Hematopoietic multipotent progenitor cell treated with erythropoietin and hydrocortisone succinate and interleukin-3 and kit ligand, for 6 days (in vitro differentiated cells): ENCODE measurements at places on chromosomes 1 and 21.

- DNase-seq: no peak
These were observed 62.5 kb upstream of the ZP4 start for GRCh38 chr1:237953238-237953637.

GRCh38 chr1:225613006-225613405, 39.9 kb downstream of the ENAH start:
- DNase-seq: no peak

DNA sequence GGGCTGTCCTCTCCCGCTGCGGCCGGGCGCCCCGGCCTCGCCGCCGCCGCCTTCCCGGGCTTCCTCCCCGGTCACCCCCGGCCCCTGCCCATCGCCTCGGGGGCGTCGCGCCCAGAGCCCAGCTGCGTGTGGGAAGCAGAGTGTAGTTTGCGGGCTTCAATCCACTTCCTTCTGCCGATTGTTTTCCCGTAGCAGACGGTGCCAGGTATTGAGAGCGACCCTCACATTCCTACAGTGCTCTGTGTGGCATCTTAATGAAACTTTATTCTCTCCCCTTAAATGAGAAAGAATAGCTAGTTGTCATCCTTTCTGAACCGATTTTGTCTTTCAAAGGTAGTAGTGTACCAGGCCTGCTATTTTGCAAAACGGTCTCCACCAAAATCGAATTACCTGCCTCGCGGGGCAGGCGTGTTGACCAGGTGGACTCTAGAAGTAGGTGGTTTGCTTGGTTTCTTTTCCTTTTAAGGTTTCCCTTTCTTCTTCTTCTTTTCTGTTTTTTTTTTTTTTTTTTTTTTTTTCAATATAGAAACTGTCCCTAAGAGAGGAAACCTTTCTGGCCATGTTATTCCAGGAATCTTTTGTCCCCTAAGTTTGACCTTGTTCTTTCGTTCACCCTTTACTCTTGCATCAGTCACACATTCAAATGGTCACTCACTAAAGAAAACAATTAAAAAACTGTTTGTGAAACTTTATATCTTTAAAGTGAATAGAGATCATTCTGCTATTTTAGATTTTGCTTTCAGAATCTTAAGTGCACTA, 881 bp downstream of the USP25 start:
- DNase-seq: peak; percentile 45

DNA sequence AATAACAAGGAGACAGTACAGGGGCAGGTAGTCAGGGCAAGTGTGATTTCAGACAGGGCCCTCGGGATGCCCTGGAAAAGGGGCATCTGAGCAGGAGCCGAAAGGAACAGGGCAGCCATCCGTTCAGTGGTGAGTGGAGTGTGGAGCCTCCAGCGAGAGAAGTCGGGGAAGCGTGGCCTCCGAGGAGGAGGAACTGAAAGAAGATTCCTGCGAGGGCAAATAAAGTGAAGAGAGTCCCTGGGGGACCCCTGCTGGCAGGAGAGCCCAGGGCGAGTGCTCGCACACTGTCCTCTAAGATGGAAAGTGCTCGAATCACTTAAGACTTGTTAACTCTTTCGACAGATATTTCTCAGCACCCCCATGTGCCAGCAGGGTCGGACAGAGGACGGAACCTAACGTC, 3.5 kb upstream of the UTS2 start:
- DNase-seq: peak; percentile 65

GRCh38 chr1:194342484-194343262, 1156.3 kb upstream of the B3GALT2 start:
- DNase-seq: peak; percentile 5

DNA sequence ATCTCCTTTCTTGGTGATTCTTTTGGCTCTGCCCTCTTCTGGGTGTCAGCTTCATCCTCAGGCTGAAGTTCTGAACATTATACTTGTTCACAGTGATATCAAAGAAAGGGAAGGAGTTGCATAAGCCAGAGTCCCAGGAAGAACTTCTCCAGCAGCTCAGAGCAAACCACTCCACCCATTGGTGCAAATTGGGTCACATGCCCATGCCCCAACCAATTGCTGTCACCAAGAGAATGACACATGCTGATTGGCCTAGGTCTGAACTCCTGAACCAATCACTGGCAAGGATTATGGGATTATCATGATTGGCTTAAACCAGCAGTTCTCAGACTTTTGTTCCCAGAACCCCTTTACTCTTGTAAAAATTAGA, 256.5 kb upstream of the TMEM51 start:
- peak; percentile 28 for DNase-seq

- peak; percentile 30 for DNase-seq
These were observed 824 bp upstream of the IFI44L start for GRCh38 chr1:78619446-78619802.

DNA sequence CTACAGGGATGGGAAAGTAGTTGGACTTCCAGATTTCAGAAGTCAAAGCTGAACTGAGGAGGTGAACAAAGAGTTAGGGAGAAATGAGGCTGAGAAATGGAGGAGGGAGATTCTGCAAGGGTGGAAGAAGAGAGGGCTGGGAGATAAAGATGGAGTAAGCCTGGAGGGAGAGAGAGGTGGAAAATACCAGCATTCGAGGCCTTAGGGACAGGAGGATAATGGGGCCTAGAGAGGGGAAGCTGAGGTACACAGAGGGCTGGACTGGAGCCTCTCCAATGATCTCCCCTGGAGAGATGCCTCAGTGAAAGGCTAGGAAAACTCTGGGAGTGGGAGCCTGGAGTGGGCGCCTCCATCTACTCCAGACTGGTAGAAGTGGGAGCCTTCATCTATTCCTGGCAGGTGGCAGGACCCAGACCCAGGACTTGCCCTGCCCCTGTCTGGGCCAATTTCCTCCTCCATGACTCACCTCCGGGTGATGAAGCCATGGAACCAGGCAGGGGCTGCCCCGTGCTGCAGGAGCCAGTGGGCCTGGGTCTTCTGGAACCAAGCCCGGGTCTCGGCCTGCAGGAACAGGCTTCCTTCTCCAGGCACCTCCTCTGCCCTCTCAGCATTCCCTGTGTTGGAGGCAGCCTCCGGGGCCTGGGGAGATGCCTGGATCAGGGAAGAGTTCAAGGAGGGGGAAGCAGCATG, 1.9 kb downstream of the SH2D2A start:
- DNase-seq: no peak

DNA sequence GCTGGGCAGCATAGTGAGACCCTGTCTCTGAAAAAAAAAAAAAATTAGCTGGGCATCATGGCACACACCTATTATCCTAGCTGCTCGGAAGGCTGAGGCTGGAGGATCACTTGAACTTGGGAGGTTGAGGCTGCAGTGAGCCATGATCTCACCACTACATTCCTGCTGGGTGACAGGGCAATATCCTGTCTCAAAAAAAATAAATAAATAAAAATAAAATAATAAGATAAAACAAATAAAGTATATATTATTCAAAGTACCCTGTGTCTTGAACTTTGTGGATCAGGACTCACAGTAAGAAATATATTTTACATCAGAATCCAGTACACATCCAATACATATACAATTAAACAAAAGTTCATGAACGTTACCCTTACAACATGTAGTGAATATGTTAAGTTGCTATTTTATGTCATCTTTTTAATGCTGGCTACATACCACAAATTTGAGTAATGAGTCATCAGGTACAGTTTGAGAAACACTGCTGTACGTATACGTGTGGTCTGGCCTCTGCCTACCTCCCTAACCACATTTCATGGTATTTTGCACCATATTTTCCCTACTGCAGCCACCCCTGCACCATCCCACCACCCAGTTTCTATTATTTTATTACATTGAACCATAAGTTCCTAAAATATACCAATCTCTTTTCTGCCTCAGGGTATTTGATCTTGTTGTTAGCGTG, 4.4 kb downstream of the NME7 start:
- peak; percentile 32 for DNase-seq

GRCh38 chr1:53327182-53327913, 522 bp downstream of the LRP8 start:
- peak; percentile 67 for DNase-seq

DNA sequence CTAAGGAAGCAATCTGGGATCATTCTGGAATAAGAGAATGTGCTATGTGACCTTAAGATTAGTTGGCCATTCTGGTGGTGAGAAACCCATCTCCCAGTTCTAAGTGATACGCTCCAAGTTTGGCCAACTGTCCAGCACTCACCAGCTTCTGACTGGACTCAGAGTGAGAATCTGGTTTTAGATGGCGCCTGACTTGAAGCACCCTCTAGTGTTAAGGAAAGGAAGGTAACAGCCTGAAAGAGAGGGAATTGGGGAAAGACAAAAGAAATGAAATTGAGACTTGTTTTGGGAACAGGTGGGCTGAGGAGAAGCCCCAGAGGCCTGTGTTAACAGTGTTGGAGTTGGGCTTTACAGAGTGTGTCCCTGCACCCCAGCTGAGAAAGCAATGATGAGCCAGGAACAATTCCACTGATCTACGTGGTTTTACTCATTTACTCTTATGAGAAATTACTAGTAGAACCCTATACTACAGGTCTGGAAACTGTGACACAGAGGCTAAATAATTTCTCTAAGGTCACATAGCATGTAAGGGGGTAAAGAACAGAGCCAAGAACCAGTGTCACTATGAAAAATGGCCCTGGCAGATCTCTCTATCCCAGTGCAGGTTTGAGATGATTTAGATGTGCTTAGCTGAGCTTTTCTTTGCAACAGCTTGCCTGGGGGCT, 9.3 kb upstream of the FCAMR start:
- peak; percentile 32 for DNase-seq

DNA sequence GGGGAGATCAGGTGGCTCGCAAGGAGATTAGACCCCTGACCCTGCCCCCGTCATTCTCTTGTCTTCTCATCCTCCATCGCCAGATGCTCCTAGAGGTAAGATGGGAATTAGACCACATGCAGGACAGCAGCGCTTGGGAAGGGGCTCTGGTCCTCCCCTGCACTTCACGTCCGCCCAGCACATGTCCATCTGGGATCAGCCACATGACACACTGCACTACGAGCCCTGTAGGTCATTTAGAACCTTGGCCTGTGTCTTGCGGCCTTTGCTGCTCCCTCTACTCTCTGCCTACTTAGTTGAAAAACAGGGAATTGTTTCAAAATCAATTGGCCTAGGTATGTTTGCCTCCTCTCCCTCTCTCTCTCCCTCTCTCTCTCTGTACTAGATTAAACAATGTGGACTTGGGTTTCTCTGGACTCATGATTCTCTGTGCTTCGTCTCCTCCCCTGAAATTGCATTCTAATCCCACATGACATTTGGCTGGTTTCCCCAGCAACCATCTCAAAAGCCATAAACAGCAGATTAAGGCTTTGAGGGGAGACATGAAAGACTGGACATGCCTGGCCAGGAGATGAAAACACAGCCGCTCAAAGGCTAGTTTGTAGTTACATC, 3.8 kb upstream of the NCMAP start:
- DNase-seq: no peak

DNA sequence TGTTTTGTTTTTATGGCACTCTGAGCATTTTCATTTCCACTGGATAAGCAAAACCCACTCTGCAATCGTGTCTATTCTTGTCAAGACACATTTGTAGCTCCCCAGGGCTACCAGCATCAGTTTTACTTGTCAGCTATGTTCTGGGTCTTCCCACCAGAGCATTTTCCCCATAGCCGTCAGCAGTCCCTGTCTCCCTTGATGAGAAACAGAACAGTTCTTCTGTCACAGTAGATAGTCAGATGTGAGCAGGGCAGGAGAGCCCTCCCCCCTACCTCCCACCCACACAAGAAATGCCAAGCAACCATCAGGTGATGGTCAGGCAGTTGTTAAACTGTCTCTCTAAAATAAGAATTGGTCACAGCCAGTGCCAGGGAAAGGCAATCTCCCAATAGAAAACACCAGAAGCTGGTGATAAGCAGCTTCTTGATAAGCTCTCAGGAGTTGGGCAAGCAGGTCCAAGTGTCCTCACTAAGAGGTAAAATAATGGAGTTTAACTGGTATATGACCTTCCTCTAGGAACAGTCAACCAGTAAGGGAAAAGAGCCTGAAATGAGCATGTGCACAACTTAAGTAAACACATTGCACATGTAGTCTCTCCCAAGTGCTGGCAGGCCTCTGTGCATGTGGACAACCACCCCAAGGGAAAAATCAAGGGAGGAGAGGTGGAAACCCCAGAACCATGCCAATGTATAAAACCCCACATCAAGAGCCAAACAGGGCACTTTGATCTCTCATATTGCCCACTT, 208.2 kb downstream of the S1PR1 start:
- DNase-seq: no peak

DNA sequence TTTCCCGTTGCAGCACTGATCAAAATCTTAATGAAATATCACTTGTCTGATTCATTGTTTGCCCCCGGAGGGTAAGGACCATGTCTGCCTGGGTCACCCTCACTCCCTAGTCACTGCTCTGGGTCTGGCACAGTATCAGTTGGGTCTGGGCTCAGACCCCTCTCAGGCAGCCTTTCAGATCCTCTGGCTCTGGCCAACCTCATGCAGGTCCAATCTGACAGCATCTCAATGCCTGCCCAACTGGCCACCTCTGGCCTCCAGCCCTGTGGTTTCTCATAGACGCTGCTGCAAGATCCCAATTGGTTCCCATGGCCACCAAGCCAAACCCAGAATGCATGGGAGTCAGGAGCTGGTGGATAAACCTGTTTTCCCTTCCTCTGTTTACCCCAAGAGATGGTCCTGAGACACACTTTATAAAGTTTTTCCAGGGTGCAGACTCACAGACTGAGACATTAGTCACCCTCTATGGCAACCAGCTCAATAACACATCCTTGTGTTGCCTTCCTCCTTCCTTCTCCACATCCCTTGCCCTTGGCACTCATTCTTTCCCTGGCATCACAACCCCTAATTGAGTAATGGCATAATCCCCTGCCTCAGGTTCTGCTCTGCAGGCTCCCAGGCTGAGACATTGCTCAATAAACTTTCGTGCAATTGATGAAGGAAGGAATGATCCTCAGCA, 199.2 kb downstream of the GRIK3 start:
- DNase-seq: no peak

- DNase-seq: no peak
These were observed 174.3 kb downstream of the DAB1 start for GRCh38 chr1:57249511-57249910.

- DNase-seq: peak; percentile 73
These were observed 16.1 kb downstream of the TNFRSF8 start for GRCh38 chr1:12078938-12079861.

DNA sequence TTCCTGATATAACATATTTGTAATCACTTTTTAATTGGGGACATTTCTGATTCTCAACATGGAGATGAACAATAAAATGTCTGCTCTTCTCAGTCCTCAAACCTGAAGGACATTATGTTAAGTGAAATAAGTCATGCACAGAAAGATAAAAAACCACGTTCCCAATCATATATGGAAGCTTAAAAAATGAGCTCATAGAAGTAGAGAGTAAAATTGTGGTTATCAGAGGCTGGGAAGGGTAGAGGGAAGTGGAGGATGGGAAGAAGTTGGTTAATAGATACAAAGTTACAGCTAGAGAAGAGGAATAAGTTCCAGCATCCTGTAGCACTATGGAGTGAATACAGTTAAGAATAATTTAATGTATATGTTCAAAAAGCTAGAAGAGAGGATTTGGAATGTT, 1.5 kb upstream of the CD48 start:
- DNase-seq: no peak

GRCh38 chr21:39730418-39731157, 14.4 kb upstream of the IGSF5 start:
- no peak for DNase-seq

- no peak for DNase-seq
These were observed 35.5 kb upstream of the IPO9 start for GRCh38 chr1:201793306-201793925.
